ENCODE measurements at places on chromosomes 2 and 18.

- DNase-seq: no peak
Observed at GRCh38 chr2:166972002-166972401, 83.7 kb downstream of the XIRP2 start.

GRCh38 chr18:5918205-5918858 is 23.0 kb upstream of the TMEM200C start:
- no peak for DNase-seq

GRCh38 chr2:126627643-126628042 is 28.3 kb upstream of the GYPC start:
- DNase-seq: no peak

- peak; percentile 14 for DNase-seq
Observed at GRCh38 chr2:144424559-144425240, 95.2 kb downstream of the ZEB2 start.
